ENCODE measurements at places on chromosomes 11 and 22. TPM values are rescaled to one million over a fixed set of nuclear protein-coding genes. Genes with fewer than 3 reads are reported as not detected.

- DNase-seq, result no peak
- no peak overlapping the region for H3K4me3 ChIP-seq
- H3K36me3 ChIP-seq, result no peaks in the 10 kb centered on the region
- no peak overlapping the region for H3K27ac ChIP-seq
- no peaks in the 10 kb centered on the region for H3K27me3 ChIP-seq
Observed at GRCh38 chr11:74566146-74566960, 26.0 kb upstream of the POLD3 start.

DNA sequence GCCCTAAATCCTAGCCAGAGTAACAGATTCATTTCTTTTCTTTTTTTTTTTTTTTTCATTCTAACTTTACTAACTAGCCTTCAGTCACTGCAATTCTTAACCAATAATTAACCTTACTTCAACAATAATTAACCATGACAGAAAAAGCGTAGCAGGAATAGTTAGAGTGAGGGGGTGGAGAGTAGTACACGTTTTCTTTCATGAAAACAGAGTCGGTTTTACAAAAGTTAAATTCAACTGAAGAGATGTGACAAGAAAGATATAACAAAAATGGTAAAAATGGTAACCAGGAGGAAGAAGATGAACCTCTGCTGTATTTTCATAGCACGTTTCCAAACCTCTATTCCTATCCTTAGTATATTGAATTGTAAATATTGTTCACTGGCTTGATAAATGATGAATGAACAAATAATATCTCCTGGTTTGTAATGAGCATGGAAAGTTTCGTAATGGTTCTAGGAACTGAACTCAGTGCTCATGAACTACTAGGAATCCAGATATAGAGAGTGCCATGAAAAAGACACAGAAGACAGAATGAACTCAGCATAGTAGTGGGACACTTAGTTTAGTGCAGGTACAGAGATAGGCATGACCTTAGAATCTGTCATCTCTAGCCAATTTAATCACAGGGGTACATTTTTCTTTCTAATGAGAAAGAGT lies 116.5 kb upstream of the ANO5 start:
- no peak overlapping the region for H3K4me3 ChIP-seq
- no peaks in the 10 kb centered on the region for H3K27me3 ChIP-seq
- no peak for DNase-seq
- H3K4me1 ChIP-seq, result no peaks in the 10 kb centered on the region
- H3K36me3 ChIP-seq, result no peaks in the 10 kb centered on the region

GRCh38 chr11:77512092-77512491 lies 38.2 kb upstream of the PAK1 start:
- H3K27ac ChIP-seq, result no peak overlapping the region
- no peaks in the 10 kb centered on the region for H3K36me3 ChIP-seq
- no peaks in the 10 kb centered on the region for H3K27me3 ChIP-seq
- peaks cover 18% of the 10 kb centered on the region for H3K4me1 ChIP-seq
- no peak for DNase-seq
- H3K4me3 ChIP-seq, result no peak overlapping the region

DNA sequence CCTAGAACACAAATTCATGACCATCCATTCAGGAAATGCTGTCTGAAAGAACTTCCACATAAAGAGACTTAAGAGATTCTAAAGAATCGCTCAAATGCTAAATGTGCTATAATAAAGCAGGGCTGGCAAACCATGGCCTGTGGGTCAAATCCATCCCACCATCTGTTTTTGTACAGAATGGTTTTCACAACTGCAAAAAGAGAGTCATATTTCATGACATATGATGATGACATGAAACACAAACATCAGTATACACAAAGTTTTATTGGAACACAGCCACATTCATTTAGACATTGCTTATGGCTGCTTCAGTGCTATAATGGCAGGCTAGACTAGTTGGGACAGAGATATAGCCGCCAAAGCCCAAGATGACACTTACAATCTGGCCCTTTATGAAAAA lies 85.1 kb downstream of the RRAS2 start:
- H3K36me3 ChIP-seq, result no peaks in the 10 kb centered on the region
- no peak overlapping the region for H3K27ac ChIP-seq
- DNase-seq, result no peak
- H3K4me3 ChIP-seq, result no peak overlapping the region
- H3K4me1 ChIP-seq, result no peaks in the 10 kb centered on the region

DNA sequence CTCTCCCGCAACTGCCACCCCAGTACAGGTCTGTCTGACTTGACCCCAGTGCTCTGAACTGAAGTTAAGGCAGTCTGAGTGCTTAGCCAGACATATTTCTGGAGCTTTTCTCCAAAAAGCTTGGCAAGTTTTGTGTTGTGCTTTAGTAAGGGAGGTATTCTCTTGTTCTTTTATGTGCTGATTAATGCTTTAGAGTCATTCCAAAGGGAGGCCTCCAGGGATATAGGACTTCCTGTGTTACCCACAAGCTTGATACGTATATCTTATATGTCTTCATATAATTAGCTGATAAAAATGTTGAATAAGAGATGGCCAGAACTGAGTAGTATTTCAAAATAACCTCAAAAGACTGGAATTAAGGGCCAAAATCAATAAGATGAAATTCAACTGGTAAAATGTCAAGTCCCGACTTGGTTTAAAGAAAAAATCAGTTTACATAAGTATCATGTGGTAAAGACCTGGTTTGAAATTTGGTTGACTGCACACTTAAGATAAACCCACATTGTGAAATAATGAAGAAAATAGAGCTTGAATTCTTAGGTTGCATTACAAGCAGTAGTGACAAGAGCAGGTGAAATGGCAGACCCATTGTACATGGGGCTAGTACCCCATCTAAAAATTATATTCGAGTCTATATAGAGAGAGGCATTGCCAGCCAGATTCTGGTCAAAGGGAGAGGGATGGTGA lies 226.9 kb downstream of the SNX19 start:
- DNase-seq, result no peak
- H3K4me3 ChIP-seq, result no peak overlapping the region
- no peaks in the 10 kb centered on the region for H3K27me3 ChIP-seq

DNA sequence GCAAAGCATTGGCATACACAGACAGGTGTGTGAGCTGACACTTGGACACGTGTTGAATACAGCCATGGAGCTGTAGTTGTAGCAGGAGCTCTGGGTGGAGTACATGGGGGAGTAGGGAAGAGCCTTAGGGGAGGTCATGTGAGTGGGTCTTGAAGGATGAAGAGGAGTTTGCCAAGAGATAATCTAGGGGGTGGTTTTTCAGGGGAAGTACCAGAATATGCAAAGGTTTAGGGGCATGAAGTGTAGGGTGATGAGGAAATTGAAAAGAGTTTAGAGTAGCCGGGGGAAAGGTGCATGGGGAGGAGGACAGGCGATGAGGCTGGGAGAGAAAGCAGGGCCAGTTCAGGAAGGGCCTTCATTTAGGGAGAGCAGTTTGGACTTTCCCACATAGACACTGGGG lies 74.5 kb downstream of the GRIK4 start:
- no peaks in the 10 kb centered on the region for H3K27me3 ChIP-seq
- H3K4me1 ChIP-seq, result no peaks in the 10 kb centered on the region
- DNase-seq, result no peak
- H3K36me3 ChIP-seq, result no peaks in the 10 kb centered on the region
- H3K27ac ChIP-seq, result no peak overlapping the region

DNA sequence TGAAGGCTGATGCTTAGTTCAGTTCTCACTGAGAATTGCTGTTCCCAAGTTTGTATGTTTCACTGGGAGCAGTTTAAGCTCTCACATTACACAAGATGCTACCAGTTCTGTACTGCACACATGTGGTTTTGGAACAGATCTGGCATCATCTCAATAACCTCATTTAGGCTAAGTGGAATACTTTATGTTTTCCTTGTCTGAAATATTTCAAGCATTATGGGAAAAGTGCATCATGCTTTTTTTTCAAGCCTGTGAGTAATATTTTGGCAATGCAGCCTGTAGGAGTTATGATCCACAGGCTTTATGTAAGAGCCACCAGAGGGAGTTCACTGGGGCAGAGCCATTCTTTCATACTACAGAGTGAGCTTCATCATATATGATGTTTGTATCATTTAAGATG lies 141.5 kb downstream of the OR4C45 start:
- H3K4me1 ChIP-seq, result no peaks in the 10 kb centered on the region
- no peak overlapping the region for H3K27ac ChIP-seq
- no peaks in the 10 kb centered on the region for H3K27me3 ChIP-seq
- no peak for DNase-seq
- no peaks in the 10 kb centered on the region for H3K36me3 ChIP-seq
- no peak overlapping the region for H3K4me3 ChIP-seq

DNA sequence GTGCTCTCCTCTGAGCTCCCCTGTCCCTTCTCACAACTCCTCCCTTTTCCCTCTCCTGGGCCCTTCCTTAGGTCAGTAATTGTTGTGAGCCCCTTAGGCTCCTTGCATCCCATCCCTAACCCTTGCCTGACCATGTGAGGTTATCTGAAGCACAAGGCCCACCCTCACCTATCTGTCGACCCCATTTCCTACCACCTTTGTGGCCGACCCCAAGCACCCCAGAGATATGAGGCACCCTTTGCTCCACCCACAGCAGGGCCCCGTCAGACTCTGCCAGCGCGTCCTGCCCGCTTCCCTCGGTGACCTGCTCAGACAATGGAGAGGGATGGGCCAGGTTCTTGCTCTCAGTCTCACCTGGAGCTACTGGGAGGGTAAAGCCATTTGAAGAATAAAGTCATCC lies 1.3 kb downstream of the GNG3 start:
- peak overlapping the region; percentile 96 for H3K27ac ChIP-seq
- no peak for DNase-seq
- H3K4me3 ChIP-seq, result peak overlapping the region; percentile 51
- H3K27me3 ChIP-seq, result no peaks in the 10 kb centered on the region
- peaks cover 36% of the 10 kb centered on the region for H3K36me3 ChIP-seq
- peaks cover 26% of the 10 kb centered on the region for H3K4me1 ChIP-seq

GRCh38 chr11:76637491-76638269 lies 32.9 kb downstream of the LRRC32 start:
- H3K4me1 ChIP-seq, result no peaks in the 10 kb centered on the region
- H3K4me3 ChIP-seq, result no peak overlapping the region
- H3K27me3 ChIP-seq, result no peaks in the 10 kb centered on the region
- H3K36me3 ChIP-seq, result no peaks in the 10 kb centered on the region
- peak; percentile 43 for DNase-seq
- peak overlapping the region; percentile 65 for H3K27ac ChIP-seq

DNA sequence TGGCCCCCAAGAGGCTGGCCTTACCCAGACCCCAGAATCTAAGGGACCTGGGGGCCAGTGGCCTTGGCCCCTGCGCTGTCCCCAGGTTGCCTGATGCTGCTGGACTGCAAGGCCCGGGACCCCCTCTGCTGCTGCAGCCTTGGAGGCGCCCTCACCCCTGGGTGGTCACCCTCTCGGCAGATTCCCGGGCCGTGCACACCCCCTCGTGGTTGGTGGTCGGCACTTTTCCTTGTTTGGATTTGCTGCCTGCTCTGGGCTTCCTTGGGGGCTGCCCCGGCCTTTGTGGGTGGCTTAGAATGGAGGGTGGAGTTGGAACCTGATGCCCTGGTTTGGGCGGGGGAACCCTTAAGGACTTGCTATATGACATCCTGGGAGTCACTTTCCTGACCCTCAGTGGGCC lies 5.3 kb downstream of the RIN1 start:
- H3K36me3 ChIP-seq, result no peaks in the 10 kb centered on the region
- no peaks in the 10 kb centered on the region for H3K27me3 ChIP-seq
- no peak for DNase-seq
- no peak overlapping the region for H3K4me3 ChIP-seq
- no peak overlapping the region for H3K27ac ChIP-seq

GRCh38 chr11:2534957-2535672 lies 90.3 kb downstream of the KCNQ1 start:
- H3K4me1 ChIP-seq, result peaks cover 23% of the 10 kb centered on the region
- H3K27me3 ChIP-seq, result no peaks in the 10 kb centered on the region
- no peak overlapping the region for H3K4me3 ChIP-seq
- no peaks in the 10 kb centered on the region for H3K36me3 ChIP-seq
- H3K27ac ChIP-seq, result no peak overlapping the region
- peak; percentile 41 for DNase-seq

- peaks cover 31% of the 10 kb centered on the region for H3K36me3 ChIP-seq
- H3K4me1 ChIP-seq, result peaks cover 51% of the 10 kb centered on the region
- peak overlapping the region; percentile 13 for H3K27ac ChIP-seq
- H3K27me3 ChIP-seq, result no peaks in the 10 kb centered on the region
Observed at GRCh38 chr11:44596525-44597276, 31.2 kb downstream of the CD82 start.

DNA sequence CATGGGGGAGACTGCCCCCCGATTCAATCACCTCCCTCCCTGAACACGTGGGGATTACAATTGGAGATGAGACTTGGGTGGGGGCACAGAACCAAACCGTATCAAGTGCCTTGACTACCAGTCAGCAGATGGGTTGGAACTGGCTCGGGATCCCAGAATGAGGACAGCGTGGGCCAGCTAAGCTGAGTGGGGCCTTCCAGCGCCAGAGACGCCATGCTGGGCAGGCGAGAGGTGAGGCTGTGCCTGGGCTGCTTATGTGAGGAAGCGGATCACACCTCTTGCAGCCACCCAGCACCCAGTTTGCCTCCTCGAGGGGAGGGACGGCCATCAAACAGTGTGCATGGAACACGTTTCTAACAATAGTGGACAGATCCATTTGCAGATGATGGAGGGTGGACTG lies 195.1 kb downstream of the TBC1D22A start:
- H3K36me3 ChIP-seq, result peaks cover 14% of the 10 kb centered on the region
- no peak overlapping the region for H3K27ac ChIP-seq
- no peaks in the 10 kb centered on the region for H3K4me1 ChIP-seq
- DNase-seq, result no peak
- H3K4me3 ChIP-seq, result no peak overlapping the region
- no peaks in the 10 kb centered on the region for H3K27me3 ChIP-seq

- no peaks in the 10 kb centered on the region for H3K4me1 ChIP-seq
- H3K36me3 ChIP-seq, result no peaks in the 10 kb centered on the region
- no peak overlapping the region for H3K4me3 ChIP-seq
Observed at GRCh38 chr11:115910379-115910778, 406.2 kb upstream of the CADM1 start.

- H3K36me3 ChIP-seq, result no peaks in the 10 kb centered on the region
- no peak overlapping the region for H3K4me3 ChIP-seq
- H3K27ac ChIP-seq, result no peak overlapping the region
- H3K27me3 ChIP-seq, result no peaks in the 10 kb centered on the region
Observed at GRCh38 chr11:87299041-87299481, 261.3 kb downstream of the TMEM135 start.

GRCh38 chr11:100573911-100574513 lies 113.1 kb upstream of the ARHGAP42 start:
- H3K27ac ChIP-seq, result no peak overlapping the region
- no peaks in the 10 kb centered on the region for H3K27me3 ChIP-seq
- peaks cover 6% of the 10 kb centered on the region for H3K4me1 ChIP-seq
- no peak for DNase-seq

GRCh38 chr11:80365076-80365725 lies 924.4 kb upstream of the TENM4 start:
- H3K27ac ChIP-seq, result no peak overlapping the region
- no peak for DNase-seq

DNA sequence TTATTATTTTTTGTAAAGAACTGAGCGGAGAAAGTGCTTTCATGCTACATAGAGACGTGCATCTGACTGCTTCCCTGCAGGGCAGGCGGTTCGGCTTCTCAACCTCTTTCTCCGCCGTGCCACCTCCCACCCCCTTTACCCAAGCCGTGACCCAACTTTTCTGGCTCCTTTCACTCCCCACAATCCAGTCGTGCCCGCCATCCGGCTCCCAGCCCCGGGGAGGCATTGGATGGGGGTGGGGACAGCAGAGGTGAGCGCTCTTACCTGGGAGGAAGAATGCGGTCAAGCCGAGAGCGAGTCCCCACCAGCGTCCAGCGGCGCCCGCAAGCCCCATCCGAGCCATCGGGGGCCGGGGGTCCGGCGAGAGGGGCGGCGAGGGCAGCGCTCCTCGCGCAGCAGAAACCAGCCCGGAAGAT lies 781 bp downstream of the NECTIN1 start:
- H3K27me3 ChIP-seq, result peaks cover 13% of the 10 kb centered on the region
- H3K4me3 ChIP-seq, result peak overlapping the region; percentile 69
- H3K27ac ChIP-seq, result peak overlapping the region; percentile 78
- no peak for DNase-seq
- peaks cover 16% of the 10 kb centered on the region for H3K4me1 ChIP-seq
- H3K36me3 ChIP-seq, result no peaks in the 10 kb centered on the region

Gene TLCD5
- 6.9 TPM for total RNA-seq

Measured in left lung (tissue), 14 donors.